HTR-8/SVneo (cell line): ENCODE measurements at places on chromosomes 11 and 22.

DNA sequence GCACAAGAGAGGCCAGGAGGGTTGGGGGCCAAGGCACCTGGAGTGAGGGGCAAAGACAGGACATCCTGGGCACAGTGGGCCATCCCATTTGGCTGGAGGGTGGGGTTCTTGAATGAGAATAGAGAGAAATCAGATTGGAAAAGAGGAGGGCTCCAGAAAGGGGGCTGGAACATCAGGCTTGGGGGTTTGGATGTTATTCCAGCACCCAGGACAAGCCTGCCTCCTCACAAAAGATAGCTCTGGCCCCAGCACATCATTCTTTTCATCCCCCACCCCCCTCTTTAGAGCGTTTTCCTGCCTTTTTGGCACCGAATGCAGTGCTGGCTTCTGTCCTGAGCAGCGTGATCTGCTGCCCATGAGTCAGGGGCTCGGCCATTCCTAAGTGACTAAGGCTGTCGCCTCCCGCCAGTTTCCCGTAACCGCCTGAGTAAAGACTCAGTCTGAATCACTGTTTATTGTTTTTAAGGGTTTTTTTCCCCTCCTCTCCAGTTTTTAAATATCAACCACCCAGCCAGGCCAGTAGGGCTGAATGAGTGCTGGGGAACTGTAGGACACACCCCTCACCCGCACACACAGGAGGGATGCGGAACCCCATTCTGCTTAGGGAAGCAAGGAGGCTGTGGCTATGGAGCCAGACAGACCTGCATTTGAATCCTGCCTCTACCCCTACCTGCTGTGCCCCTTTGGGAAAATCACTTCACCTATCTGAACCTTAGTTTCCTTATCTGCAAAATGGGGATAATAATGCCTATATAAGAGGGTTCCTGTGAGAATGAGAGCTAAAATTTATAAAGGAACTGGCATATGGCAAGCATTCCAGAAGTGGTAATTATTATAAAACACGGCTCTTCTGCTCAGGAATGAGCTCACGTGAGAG is 32.4 kb upstream of the NAV2 start:
- DNase-seq: peak; percentile 81

DNA sequence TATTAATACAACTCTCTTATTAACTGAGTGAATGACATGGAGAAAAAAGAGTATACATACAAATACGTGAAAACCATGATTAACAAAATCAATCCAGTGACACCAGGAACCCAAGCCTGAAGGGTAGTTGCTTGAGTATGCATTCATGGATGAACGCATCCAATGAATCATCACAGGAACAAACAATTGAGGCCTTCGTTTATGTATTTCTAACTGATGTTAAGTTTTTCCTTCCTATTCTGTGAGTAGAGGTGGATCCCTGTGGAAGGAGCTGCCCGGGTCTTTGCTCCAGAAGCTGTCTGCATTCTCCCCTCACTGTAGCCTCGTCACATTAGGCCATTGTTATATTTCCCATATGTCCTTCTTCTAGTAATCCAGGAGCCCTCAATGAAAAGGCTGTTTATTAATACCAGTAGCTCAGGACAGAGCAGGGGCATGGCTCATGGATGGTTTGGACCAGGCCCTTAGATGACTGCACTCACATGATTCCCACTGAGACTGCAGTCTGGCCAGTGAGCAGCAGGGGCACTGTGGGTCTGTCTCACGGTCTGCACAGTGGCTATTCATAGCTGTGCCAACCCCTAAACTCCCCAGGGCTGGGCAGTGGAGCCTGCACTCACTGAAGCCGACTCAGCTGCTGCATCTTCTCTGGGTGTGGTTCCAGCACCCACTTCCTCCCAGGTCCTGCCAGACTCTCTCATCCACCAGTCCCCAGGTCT is 128.1 kb upstream of the TOP3B start:
- peak; percentile 71 for DNase-seq

- no peak for DNase-seq
Measured at GRCh38 chr11:83678831-83679584, 392.8 kb upstream of the CCDC90B start.

DNA sequence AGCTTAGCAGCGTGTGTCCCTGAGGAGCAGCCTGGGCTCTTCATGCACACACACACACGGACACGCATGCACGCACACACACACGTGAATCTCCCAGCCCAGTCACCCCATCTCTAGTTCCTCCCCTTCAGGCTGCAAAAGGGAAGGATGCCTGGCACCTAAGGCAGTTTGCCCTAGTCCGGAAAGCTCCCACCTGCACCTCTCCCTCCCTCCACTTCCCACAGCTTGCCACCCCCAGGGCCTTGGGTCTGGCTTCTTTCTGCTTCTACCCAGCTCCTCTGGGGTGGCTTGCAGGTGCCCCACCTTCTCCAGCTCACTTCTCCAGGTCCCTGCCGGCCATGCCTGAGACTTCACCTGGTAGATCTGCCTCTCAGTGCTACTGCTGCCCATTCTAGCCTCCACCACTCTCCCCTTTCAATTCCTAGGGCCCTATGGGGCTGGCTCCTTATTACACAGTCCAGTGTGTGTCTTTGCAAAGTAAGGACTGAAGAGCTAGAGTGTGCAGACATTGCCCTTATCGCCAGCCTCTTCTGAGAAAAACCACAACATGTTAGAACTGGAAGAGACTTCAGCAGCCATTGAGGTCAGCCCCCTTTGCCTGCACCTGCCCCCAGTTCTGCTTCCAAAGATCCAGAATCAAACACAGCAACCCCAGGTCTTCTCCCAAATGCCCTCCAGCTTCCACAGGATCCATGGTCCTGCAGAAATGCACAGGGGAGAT is 33.5 kb upstream of the CHST1 start:
- no peak for DNase-seq

- DNase-seq: no peak
Measured at GRCh38 chr22:46937185-46937584, 174.7 kb downstream of the TBC1D22A start.

GRCh38 chr11:48013269-48013901 is 33.0 kb downstream of the PTPRJ start:
- no peak for DNase-seq

- DNase-seq: no peak
Measured at GRCh38 chr11:61745781-61746441, 6.5 kb upstream of the MYRF start.

GRCh38 chr11:41274831-41275230 is 184.6 kb downstream of the LRRC4C start:
- DNase-seq: no peak

- no peak for DNase-seq
Measured at GRCh38 chr11:12199231-12199948, 89.0 kb downstream of the MICAL2 start.

DNA sequence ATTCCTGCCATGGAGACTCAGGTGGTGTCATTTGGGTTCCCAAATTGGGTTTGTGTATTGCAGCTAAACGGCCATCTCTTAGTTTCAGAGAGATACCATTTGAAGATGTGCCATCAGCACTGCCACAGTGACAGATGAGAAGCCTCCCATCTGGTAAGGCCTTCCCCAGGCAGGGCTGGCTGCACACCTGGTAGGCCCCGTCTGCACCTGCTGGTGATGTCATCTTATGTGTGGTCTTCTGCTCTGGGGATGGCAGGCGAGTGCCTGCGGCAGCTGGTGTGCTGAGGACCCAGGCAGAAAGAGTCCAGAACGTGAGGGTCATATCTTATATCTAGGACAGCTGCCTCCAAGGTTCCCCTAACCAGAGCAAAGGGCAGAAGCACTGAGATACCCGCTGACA is 100.6 kb downstream of the CSNK2A3 start:
- DNase-seq: no peak

- DNase-seq: no peak
Measured at GRCh38 chr11:59756558-59756840, 1.3 kb downstream of the STX3 start.

DNA sequence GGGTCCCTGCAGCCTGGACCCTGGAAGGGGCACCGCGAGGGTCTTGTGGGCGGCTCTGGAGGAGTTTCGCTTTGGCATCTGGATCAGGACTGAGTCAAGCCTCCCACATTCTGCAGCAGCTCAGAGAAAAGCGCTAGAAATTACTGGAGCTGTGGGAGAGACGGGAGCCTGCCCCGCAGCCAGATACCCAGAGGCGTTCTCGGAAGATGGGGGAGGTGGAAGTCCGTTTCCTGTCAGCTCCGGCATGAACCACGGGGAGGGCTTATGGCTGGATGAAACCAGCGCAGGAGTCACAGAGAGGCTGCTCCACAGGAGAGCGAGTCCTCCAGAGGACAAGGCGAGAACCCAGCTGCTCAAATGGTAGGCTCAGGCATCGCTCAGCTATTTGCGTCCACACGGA is 379.3 kb downstream of the OPCML start:
- DNase-seq: no peak

DNA sequence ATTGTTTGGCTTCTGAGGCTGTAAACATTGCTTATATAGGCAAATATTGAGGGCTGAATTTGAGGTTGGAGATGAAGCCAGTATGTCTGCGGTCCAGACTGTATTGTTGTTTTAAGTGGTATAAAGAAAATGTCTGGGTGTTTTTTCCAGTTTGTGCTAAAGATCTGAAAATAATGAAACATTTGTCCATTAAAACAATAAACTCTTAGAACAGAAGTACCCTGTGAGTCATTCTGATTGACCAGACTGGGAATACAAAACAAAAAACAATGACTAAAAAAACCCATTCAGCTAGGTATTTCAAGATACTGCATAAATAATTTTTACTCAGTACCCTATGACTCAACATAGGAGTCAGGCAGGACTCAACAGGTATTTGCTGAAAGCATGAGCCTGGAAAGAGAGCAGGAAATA is 20.4 kb downstream of the ALKBH8 start:
- DNase-seq: peak; percentile 17

DNA sequence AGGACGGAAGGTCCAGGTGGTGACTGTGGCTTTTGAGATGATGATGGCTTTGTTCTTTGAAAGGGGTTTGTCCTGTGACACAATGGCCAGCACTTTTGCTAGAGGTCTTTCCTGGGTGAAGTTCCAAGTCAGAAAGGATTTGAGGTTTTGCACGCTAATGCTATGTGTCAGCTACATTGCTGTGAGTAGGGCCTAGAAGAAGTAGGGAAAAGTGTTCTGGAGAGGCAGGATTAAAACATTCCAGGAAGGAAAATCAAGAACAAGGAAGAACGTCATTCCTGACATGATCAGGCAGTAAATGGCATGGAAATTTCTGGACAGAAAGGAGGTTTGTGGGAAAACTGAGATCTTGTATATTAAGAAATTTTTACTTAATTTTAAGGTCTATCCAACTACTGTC is 290.7 kb downstream of the NTM start:
- DNase-seq: no peak
